ENCODE measurements at places on chromosomes 5 and 9. TPM values are rescaled to one million over a fixed set of nuclear protein-coding genes. Genes with fewer than 3 reads are reported as not detected.

- no peak for DNase-seq
Measured at GRCh38 chr5:57664700-57665099, 182.1 kb upstream of the ACTBL2 start.

GRCh38 chr5:143737062-143737461, 74.9 kb upstream of the HMHB1 start:
- DNase-seq = no peak

DNA sequence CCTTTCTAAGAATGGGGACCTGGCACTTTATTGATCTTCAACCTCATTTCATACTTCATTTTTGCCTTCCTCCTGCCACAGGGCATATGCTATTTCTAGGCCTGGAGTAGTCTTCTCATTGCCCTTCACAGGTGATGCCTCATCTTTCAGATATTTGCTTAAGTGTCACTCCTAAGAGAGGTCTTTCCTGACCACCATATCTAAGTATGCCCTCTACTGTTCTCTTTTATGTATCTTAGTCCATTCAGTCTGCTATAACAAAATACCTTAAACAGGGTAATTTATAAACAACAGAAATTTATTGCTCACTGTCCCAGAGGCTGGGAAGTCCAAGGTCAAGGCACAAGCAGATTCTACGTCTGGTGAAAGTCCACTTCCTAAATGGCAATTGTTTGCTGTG, 99.1 kb downstream of the ADAMTS6 start:
- no peak for DNase-seq

DNA sequence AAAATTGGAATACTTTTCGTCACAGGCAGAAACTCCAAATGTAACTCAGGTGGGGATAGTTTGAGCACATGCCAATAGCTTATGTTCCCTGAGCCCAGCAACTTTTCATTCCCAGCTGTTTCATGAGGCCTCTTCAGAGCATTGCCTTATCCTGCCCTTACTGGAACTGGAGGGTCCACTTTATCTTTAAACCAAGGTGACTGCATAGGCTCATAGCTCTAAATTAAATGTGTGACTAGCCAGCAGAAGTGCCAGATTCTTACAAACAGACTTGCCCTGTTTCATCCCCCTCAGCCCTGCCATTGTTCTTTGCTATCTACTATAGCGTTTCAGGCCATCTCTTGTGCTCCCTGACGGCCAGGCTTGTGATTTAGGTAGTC, 8.1 kb upstream of the LCP2 start:
- no peak for DNase-seq

DNA sequence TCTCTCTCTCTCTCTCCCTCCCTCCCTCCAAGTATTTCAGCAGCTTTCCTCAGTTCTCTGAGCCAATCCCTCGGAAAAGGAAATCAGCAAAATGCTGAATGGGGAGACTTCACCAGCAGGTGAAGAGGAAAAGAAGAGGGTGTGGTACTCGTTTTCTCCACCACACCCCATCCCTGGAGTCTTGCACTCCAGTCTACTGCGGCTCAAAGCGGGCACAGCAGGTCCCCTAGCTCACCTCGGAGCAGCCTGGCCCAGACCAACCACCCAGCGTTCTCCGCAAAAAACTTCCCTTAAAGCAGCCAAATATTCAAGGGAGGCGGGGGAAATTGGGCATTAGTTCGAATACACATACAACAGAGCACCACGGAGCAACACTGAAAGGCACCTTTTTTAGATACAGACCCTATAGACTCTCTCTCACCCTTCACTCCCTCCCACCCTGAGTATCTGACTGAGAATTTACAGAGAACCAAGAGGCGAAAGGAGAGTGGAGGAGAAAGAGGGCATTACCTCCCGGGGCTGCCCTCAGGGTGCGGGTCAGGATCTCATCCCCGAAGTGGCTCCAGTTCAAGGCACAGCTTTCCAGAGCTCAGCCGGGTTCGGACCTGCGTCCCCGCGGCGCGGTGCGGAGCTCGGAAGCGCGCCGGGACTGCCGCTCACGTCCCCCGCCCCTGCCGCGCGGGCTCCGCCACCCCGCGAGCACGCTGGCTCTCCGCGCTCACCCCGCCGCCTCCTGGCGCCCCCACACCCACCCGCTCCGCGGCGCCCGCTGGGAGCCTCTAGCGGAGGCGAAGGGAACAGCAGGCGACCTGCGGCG, 1638.5 kb upstream of the C9orf72 start:
- DNase-seq = peak; percentile 3

- DNase-seq = no peak
Measured at GRCh38 chr9:2638871-2639673, 17.5 kb downstream of the VLDLR start.

Gene PLEKHG4B
- total RNA-seq = under 0.01 TPM

- no peak for DNase-seq
Measured at GRCh38 chr9:126643945-126644527, 30.3 kb downstream of the LMX1B start.

- DNase-seq = no peak
Measured at GRCh38 chr9:138061631-138062030, 184.0 kb downstream of the CACNA1B start.

Gene PAEP
- not detected for total RNA-seq

- DNase-seq = peak; percentile 8
Measured at GRCh38 chr5:96703995-96704394, 41.8 kb downstream of the CAST start.

DNA sequence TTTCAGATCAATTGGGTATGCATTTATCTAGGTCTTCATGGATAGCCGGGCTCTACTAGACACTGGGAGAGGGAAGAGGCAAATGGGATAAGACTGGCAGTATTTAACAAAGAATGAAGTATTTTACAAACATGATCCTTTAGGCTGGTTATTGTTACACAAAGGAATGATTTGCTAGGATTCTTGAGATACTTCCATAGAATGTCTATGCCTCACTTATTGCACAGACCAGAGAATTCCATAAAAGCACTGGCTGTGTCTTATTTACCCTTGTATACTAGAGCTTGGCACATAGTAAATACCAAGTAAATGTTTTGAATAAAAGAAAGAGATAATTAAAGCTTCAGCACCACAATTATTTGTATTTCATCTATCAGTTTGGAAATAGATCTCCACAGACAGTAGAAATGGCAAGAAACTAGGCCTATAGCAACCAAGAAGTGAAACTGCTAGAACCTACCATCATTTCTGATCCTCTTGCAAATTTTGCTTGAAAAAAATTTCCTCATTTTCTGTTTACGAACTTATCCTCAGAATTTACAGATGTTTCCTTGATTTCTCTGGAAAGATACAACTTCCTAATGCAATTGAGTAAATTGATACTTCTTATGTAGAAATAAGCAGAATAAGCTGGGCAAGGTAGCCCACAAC, 3.8 kb downstream of the PDCD1LG2 start:
- no peak for DNase-seq

DNA sequence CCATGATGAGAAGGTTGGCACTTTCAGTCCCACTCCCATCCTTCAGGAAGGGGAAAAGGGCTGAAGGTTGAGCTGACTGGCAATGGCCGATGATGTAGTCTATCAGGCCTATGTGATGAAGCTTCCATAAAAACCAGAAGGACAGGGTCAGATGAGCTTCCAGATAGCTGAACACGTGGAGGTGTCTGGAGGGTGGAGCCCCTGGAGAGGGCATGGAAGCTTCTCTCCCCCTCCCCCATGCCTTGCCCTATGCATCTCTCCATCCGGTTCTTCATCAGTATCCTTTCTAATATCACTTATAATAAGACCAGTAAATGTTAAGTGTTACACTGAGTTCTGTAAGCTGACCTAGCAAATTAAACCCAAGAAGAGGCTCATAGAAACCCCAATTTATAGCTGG, 32.6 kb upstream of the SMU1 start:
- DNase-seq = no peak

Gene GMCL2
- total RNA-seq = not detected

Gene NEK6
- 20.6 TPM for total RNA-seq

- DNase-seq = no peak
Measured at GRCh38 chr9:85515021-85515420, 226.7 kb downstream of the AGTPBP1 start.

DNA sequence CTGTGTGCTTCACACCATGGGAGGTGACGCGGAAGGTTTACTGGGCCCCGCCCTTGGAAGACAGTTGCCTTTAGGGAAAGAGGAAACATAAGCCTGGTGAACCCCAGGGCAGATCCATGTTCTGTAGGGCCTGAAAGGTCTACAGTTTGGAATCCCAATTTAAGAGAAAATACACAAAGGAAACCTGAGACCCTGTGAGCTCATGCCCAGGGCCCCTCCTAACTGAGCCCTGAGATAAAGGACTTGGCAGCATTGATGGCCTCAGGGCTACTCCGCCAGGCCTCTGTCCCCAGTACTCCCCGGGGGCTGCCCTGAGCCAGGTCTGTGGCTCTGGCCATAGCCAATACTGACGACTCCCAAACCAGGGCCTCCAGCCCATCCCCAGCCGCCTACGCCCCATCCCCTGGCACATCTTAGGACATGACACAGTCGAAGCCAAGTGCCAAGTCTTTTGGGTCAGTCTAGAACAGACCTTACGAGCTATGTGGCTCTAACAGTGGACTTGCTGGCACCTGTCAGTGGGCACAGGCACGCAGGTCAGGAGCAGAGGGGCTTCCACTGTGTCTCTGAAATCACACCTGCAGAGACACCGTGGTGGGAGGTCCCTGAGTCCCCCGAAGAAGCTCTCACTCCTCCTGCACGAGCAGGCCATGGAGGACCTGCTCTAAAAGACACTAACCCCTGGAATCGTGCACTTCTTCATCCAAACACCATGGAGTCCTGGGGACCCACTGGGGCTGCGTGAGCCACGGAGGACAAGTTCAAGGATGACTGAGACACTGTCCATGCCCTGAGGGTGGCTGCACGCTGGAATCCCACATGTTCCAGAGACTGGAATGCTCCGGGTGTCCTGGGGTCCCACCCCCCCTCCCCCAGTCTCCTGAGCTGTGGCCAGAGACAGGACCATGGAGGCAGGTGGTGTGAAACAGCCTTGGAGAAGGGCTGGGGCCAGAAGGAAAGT, 40.3 kb upstream of the BARHL1 start:
- no peak for DNase-seq

DNA sequence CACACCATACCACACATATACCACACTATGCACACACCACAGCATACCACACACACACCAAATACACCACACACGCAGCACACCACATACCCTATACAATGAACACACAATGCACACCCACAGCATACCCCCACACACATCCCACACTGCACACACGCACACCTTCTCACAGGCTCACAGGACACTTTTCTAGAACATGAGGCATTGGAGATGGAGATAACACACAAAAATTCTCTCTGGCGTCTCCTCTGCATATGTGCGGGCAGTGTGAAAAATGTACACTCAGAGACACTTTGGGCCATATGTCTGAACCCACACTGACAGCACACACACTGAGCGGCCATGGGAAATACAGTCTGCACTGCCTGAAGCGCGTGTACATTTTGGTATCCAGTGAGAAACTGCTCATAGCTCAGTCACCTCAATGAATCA, 278.1 kb downstream of the GADD45G start:
- no peak for DNase-seq

DNA sequence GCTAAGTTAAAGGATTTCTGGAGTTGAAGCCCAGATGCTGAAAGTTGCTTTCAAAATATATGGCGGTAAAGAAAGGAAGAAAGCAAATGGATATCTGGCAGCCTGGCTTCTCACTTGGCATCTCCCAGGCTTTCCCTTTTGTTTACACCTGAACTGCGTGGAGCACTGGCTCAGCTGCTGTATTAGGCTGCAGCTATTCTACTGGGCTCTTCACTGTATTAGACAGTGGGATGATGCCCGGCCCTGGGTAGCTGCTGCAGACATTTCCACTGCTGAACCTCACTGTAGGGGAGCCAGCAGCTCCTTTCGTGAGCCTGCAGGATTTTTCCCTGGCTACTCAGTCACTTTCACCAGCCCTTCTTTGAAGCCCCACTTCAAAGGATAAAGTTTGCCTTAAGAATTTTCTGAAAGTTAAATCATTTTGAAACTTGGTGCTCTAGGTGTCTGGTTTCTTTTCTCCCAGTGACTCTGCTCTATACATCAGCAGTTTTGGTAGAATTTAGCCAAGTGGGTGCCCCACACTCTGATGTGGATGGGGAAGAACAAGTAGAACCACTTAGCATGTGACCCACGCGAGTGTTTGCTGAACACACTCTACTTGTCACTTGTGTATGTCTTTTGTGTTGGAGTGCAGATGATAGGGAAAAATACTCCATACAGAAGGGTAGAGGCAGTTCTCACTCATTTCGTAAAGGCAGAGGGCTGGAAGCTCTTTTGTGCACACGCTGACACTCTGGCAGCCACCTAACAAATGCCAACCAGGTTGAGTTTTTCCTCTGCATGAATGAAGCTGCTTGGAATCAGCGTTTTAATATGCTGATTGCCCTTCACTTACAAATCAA, 49.9 kb downstream of the C9orf152 start:
- DNase-seq = no peak

- no peak for DNase-seq
Measured at GRCh38 chr5:33631786-33632185, 191.0 kb downstream of the TARS1 start.

GRCh38 chr5:110880413-110880812, 141.6 kb downstream of the SLC25A46 start:
- DNase-seq = peak; percentile 5

DNA sequence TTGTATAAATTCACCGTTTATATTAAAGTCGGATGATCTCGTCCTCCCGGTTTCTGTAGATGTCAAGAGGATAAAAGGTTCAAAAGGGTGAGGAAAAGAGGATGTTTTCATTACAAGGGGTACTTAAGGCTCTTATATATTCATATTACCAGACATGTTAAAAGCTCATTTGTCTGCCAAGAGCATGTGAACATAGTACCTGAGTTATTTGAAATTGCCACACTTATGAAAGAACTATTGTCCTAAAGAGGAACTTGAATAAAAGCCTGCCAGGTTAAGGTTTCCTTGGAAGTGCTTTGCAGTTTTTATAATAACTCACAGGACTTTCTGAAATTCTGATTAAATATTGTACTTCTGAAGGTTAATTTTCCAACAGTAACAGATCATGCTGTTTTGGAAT, 1915.1 kb downstream of the MAT2B start:
- DNase-seq = no peak

Gene NR2F1-AS1
- 16.1 TPM for total RNA-seq

- DNase-seq = no peak
Measured at GRCh38 chr9:131485728-131486422, 16.8 kb upstream of the POMT1 start.

- DNase-seq = no peak
Measured at GRCh38 chr9:87615547-87616148, 110.3 kb upstream of the CTSL start.

DNA sequence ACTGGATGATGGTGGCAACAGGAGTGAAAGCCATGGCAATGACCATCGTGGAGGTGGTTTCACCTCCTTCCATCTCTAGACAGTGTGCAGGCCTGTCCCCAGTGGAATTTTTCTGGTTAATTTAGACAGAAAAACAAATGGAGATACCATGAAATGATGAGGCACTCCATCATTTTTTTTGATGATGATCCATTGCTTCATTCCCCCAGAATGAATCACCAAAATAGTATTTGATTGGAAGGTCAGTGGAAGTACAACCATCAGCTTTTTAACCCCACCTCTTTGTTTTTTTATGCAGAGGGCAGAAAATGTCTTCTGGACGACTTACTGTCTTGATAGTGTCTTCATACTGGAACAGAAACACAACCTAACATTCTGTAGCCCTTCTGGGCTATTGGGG, 42.6 kb upstream of the ADRA1B start:
- no peak for DNase-seq

Gene ZNF608
- total RNA-seq = 5.8 TPM

Gene DRD1
- not detected for total RNA-seq

Data from lung microvascular endothelial cell (primary cell).